ENCODE measurements at places on chromosomes 5 and 9.
A peak's percentile ranks its signal among the peaks of the same experiment; 100 is the strongest.

GRCh38 chr9:133147412-133148198, 16.1 kb downstream of the GBGT1 start:
- peak; percentile 76 for DNase-seq

DNA sequence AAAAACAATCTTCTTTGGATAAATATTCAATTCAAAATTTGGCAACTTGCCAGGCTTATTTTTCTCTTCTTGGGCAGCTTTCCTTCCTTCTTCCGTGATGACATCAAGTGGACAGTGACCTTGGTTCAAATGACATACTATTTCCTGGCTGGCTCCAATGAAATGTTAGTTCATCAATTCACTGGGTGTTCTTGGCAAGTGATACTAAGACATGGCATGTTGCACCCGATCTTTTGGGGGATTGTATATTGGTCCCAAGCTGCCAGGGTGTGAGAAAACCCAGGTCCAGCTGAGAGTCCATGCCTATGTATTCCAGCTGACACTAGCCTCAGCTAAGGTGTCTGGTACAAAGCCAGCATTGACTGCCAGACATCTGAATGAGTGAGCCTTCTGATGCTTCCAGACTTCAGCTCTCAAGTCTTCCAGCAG, 252.9 kb downstream of the MAT2B start:
- no peak for DNase-seq

- no peak for DNase-seq
These were observed 47.6 kb upstream of the SHOC1 start for GRCh38 chr9:111842313-111842712.

DNA sequence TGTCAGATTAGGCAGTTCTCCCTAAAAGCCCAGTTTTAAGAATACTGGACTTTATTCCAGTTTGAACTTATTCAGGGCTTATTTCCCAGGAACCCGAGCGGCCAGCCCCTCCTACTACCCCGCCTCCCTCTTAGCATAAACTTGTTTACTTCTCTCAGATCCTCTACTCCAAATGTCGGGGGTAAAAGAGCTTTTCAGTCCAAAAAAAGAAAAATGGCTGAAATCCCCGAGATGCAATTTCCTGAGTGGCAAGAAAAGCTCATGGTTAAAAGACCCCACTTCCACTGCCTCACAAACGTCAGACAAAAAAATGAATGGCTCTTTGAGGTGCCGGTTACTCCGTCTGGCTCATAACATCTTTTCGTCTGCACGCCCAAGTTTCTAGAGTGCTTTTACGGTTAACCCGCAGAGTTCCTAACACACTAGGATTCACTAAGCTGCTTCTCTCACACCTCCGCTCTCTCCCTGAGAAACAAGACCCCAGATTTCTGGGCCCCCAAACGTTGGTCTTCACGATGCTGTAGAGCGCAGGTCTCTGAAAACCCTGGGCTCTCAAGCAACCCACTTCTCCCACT, 402 bp downstream of the BRD8 start:
- DNase-seq: no peak

DNA sequence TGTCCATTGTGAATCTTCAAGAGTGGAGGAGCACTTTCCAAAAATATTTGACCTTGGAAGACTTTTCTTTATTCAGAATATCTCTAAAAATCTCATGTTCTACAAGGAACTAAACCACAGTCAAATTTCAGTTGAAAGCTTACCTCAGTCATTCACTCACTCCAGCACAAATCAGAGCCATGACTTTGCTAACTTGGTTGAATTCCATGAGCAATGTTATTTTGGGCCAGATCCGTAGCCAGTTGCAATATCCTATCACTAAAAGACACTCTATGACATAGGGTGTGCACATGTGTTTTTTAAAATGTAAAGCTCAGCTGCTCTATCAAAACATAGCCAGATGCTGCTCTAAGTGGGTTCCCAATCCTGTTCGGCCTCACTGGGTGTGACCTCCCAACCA, 156.1 kb upstream of the ANKRD55 start:
- DNase-seq: no peak

- no peak for DNase-seq
These were observed 343.4 kb downstream of the DNAH5 start for GRCh38 chr5:13601112-13601511.

- DNase-seq: no peak
These were observed 387.4 kb downstream of the ACTL7B start for GRCh38 chr9:108468364-108468763.

- DNase-seq: no peak
These were observed 66.4 kb downstream of the WWC1 start for GRCh38 chr5:168357876-168358275.

DNA sequence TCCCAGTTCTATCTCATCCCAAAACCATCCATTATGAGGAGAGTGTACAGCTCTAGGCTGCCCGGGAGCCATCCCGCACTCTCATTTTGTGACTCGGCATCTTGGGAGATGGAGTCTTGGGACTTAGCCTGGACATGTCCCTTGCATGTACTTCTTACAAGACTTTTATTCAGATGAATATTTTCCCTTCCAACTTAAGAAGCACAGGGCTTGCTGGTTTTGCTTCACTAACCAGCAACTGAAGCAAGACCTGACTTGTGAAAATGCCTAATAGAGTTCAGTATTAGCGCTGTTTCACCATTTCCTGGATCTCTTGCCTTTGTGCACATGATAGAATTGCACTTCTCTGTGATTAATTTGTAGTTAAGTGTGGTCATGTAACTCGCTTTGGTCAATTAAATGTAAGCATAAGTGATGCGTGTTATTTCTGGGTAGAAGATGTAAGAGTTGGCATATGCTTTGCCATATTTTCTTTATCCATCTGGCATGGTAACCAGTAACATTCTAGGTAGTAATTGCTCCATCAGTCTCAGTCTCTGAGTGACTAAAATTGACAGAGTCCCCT, 55.8 kb downstream of the PDCD1LG2 start:
- DNase-seq: no peak

DNA sequence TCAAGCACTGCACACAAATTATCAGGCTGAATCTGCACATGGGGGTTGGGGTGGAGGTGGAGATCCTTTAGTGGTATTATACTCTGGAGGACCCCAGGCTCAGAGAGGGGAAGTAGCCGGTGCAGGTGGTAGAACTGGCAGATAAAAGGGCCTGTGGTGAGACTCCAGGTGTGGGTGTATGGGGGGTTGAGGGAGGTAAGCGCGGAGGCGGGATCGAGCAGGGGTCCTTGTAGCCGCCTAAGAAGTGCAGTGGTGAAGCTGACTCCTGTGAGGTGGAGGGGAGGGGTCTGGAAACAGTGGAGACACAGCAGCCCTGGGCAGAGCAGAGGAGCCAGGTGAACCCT, 841 bp downstream of the ACSL6 start:
- DNase-seq: no peak

DNA sequence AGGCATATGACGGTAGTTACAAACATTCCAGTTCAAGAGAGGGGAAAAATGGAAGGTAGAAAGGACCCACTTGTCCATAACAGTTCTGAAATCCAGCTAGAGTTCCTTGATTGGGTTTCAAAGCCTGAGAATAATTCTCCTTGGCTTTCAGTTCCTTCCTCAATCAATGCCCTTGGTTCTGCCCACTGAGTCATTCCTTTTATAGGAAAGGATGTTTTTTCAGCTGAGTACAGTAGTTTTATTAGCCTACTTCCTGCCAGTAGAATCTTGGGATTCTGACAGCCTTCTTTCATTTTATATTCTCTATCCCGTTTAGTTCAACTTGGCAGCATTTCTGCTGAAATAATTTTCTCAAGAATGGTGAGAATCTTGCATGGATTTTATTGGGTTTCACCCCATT, 386.9 kb upstream of the SMC2 start:
- no peak for DNase-seq

- no peak for DNase-seq
These were observed 37.3 kb upstream of the ADRA1B start for GRCh38 chr5:159878988-159879471.
